ENCODE measurements at places on chromosomes 4 and X. TPM values are rescaled to one million over a fixed set of nuclear protein-coding genes. Genes with fewer than 3 reads are reported as not detected.

GRCh38 chr4:78432896-78433295, 118.7 kb upstream of the ANXA3 start:
- no peak for DNase-seq

DNA sequence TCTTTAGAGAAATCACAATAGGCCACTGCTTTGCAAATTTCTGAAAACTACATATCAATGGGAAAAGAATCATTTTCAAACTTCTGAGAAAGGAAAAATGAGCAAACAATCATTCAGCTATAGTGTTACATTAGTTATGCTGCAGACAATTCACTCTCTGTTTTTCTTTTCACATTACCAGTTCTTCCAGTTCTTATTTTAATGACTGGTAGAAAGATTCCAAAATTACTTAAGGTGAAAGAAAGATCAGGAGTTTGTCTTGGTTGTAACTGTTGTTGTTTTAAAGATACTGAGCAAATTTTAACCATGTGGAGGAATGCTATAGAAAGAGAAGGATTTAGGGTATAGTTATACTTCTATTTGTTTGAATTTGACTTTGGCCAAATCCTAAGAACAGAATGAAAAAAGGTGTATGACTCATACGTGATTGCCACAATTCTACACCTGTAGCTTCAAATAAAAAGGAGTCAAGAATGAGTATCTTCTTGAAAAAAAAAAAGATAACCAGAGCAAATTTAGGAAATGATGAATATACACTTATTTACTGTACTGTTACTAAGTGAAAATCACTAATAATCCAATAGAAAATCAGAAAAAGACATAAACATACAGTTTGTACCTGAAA, 21.0 kb upstream of the RASGEF1B start:
- DNase-seq, result no peak

Gene PIR
- polyA plus RNA-seq, result 2.3 TPM

DNA sequence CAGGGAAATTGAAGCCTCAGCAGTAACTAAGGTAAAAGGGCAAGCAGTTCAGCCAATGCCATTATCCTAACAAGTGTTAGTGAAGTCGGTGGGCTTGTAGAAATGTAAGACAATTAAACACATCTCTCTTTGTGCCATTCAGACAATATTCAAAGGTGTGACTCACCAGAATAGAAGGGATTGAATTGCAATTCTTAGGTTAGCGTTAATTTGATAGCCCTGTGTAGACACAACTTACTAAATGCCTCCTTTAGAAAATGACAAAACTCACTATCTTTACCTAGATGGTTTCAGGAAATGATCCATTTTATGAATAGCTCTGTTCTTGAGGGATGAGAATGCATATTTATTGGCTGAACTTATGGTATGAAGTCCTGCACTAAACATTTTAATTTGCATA, 35.2 kb downstream of the RPA4 start:
- no peak for DNase-seq

Gene MAB21L2
- polyA plus RNA-seq, result 0.89 TPM

Gene MAP9
- polyA plus RNA-seq, result 3.5 TPM

- DNase-seq, result no peak
Observed at GRCh38 chr4:54517781-54518444, 139.8 kb upstream of the KIT start.

Gene MAGEB6B
- polyA plus RNA-seq, result not detected

GRCh38 chrX:31316340-31316991, 244.6 kb upstream of the FTHL17 start:
- DNase-seq, result no peak

Gene ARHGAP6
- polyA plus RNA-seq, result 9.3 TPM

- no peak for DNase-seq
Observed at GRCh38 chr4:108884596-108884995, 121.7 kb upstream of the ETNPPL start.

GRCh38 chr4:99404595-99405287, 30.4 kb downstream of the ADH7 start:
- DNase-seq, result no peak

DNA sequence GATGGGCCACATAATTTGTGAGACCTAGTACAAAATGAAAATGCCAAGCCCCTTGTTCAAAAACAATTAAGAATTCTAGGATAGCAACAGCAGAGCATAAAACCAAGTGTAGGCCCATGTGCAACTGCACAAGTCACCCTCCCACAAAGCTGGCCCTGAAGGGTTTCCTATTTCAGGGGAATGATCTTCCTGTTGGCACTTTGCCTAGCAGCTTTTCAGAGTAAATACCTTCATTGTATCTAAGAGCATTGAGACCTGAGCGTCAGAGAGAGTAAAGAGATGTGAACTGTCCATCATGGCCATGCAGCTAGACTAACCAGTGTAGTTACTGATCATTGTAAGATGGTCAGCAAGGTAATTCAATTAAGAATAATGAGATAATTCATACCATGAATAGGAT, 113.6 kb downstream of the CNKSR2 start:
- no peak for DNase-seq

Gene PNMA3
- 1.6 TPM for polyA plus RNA-seq

Gene PHOX2B
- not detected for polyA plus RNA-seq

GRCh38 chr4:1401409-1402020, 4.7 kb downstream of the NKX1-1 start:
- no peak for DNase-seq

- DNase-seq, result no peak
Observed at GRCh38 chrX:3443184-3443583, 96.7 kb upstream of the MXRA5 start.

Gene SULT1B1
- polyA plus RNA-seq, result 0.61 TPM

- DNase-seq, result no peak
Observed at GRCh38 chr4:184450045-184450444, 24.3 kb downstream of the IRF2 start.

Gene GPR50
- polyA plus RNA-seq, result not detected

Gene ZNF595
- 8.6 TPM for polyA plus RNA-seq

GRCh38 chr4:163164591-163164990, 2.1 kb downstream of the NAF1 start:
- no peak for DNase-seq

Gene PLXNA3
- 39.1 TPM for polyA plus RNA-seq

DNA sequence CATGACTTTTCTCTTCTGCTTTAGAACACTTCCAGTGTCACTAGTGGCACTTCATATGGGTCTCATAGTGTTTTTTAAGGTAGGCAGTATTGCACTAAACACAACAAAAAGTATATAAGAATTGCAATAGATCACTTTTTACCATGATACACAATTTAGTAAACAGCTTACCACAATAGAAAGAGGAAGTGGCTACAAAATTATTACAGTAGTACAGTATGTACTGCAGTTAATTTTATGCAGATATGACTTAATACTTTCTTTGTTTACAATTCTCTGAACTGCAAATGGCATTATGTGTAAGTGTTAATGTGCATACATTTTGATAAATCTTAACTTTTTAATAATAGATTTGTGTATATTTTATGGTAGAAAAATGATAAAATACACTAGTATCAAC, 157.3 kb downstream of the RRAGB start:
- DNase-seq, result no peak

- DNase-seq, result no peak
Observed at GRCh38 chrX:16160729-16161128, 6.6 kb upstream of the MAGEB17 start.

DNA sequence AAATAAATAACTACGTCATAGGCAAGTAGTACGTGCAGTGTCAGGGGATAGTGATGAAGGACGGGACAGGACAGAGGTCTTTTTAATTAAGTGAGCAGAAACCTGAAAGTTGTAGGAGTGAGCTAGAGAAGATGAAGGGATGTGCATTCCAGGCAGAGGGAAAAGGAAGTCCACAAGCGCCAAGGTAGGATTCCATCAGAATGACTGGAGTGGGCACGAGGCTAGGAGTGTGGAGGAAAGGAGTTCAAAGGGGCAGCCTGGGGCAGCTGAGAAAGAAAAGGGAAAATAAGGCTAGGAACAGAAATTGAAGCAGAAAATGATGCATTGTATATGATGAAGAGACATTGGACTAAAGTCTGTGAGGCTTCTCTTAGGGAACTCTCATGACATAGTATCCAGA, 192.2 kb upstream of the TLL1 start:
- DNase-seq, result no peak

DNA sequence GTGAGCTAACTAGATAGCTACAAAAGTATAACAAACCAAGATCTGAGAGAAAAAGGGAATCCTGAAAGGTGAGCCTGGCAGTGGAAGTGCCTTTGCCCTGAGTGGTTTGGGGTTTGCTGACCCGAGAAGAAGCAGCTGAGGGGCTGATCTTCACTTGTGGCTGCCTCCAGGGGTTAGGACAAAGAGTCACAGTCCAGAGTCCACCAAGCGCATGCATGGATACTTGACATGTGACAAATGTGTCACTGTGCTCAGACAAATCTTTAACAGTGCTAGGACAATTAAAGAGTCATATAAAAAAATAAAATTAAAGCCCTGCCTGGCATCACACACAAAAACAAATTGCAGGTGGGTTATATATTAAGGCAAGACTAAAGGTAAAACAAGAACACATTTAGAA, 26.4 kb downstream of the HMGB3 start:
- DNase-seq, result no peak

- DNase-seq, result peak; percentile 29
Observed at GRCh38 chrX:110146521-110146920, 143.6 kb downstream of the TMEM164 start.

GRCh38 chr4:80097400-80098177, 24.6 kb upstream of the ANTXR2 start:
- DNase-seq, result peak; percentile 60

GRCh38 chr4:150782921-150783320, 201.0 kb downstream of the MAB21L2 start:
- DNase-seq, result no peak

DNA sequence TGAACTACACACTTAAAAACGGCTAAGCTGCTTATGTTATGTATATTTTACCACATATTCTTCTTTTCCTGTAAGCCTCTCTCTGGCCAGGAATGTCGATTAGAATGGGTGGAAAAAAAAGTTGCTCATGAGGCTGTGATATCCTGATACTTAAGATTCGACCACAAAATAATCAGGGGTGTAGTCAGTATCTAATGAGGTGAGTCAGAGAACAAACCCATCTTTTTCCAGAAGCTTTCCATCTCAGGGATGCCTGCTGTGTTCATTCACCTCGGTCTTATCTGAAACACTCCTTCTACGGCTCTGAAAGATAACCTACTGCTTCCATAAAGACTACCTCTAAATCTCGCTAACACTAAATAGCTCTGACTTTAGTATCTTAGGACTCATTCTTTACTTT, 142.7 kb upstream of the MAP3K15 start:
- no peak for DNase-seq

Gene AFM
- not detected for polyA plus RNA-seq

DNA sequence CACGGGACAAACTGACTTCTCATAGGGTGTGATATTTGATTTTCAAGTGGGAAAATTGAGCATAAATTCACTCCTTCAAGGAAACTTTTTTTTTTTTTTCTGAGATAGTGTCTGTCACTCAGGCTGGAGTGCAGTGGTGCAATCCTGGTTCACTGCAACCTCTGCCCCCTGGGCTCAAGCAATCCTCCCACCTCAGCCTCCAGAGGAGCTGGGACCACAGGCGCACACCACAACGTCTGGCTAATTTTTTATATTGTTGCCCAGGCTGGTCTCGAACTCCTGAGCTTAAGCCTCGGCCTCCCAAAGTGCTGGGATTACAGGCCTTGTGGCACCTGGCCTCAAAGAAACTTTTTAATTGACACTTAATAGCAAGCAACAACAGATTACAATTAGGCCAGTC, 13.8 kb downstream of the CLDN34 start:
- DNase-seq, result no peak

GRCh38 chr4:42531341-42532030, 125.4 kb downstream of the ATP8A1 start:
- no peak for DNase-seq

Gene RAB40A
- polyA plus RNA-seq, result 1.1 TPM

Gene ADGRG2
- 5.9 TPM for polyA plus RNA-seq

All from forelimb muscle (tissue), 1 donor.